ENCODE measurements at places on chromosomes 5 and 9.

DNA sequence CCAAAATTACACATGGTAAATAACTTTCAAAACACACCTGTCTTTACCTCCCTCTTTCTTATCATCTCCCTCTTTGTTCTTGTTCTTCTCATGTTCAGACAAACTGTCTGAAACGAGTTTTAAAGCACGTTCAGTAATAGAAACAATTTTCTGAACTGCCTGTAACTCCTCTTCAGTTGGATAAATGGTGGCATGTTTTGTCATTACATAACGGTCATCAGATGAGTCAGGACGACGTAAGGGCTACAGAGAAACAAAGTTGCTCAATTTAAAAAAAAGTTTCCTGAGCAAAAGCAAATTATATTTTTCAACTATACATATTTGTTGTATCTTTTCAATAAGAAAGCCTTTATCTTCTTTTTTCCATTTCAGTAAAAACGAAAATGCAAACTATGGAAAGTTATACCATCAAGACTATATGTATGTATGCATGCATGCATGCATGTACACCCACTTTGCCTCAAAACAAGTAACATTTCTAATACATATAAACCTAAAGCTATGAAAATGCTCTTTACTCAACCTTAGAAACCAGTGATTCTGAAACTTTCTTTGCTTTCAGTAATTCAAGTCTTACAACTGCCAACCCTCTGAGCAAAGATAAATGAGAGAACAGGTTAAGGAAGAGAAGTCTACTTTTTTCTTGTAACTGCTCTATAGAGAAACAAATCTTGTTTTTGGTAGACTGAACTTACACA is 56.0 kb downstream of the ZFR start:
- peak; percentile 88 for DNase-seq

DNA sequence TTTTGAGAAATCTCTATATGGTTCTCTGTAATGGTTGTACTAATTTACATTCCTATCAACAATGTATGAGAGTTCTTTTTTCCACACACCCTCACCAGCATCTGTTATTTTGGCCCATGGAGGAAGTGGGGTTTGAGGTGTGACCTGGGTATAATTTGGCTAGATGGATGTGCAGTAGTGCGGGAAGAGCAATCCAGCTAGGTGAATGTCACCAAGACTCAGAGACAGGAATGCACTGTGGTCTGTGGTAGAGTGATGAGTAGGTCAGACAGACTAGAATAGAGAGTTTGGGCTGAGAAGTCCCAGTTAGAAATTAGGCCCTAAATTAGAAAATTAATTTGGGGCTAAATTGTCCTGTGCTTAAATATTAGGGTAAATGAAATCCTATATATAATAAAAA is 32.8 kb upstream of the PIP5K1B start:
- DNase-seq, result no peak

DNA sequence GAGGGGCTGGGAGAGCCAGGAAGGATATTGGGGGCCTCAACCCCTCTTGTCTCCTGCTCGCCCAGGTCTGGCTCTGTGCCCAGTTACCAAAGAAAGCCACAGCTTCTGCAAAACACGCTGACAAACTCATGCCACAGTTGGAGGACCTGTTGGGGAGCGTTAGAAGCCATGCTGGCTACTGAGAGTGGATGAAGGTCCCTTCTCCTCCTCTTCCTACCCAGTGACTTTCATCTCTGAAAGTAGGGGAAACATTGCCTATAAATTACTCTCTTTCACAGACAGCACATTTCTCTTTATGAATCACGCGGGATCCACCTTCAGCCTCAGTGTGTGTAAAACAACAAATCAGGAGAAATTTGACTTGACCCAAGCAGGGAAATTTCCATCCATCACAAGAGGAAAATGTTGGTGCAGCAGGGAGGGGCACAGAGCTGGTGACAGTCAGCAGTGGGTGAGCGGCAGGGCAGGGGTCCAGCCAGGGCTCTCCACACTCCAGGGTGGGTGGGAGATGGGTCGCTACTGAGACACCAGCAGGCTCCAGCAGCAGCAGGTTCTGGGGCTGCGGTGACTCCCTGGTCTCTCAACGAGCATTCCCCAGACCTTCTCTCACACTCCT is 181.9 kb downstream of the FGF18 start:
- no peak for DNase-seq

DNA sequence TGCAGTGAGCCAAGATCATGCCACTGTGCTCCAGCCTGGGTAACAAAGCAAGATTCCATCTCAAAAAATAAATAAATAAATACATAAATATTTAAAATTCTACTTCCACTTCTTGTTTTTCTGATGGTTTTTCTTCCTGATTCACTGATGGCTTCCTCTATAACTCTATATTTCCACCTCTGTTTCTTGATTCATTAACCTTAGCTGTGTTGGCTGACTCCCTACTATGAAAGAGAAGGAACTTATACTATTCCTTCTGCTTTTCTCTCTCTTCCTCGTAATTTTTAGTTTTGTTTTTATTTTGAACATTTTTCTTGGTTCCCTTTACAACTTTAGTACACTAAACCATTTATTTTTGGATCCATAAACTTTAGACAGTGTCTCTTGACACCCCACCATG is 103.5 kb downstream of the MAMDC2 start:
- no peak for DNase-seq

- peak; percentile 83 for DNase-seq
These were observed 101.3 kb downstream of the FBN2 start for GRCh38 chr5:128436749-128437188.

GRCh38 chr9:97714435-97714834 is 17.3 kb upstream of the XPA start:
- DNase-seq, result peak; percentile 28
